ENCODE measurements at places on chromosomes 3 and 15.

GRCh38 chr3:65210026-65210814 lies 522.4 kb upstream of the ADAMTS9 start:
- DNase-seq = no peak

DNA sequence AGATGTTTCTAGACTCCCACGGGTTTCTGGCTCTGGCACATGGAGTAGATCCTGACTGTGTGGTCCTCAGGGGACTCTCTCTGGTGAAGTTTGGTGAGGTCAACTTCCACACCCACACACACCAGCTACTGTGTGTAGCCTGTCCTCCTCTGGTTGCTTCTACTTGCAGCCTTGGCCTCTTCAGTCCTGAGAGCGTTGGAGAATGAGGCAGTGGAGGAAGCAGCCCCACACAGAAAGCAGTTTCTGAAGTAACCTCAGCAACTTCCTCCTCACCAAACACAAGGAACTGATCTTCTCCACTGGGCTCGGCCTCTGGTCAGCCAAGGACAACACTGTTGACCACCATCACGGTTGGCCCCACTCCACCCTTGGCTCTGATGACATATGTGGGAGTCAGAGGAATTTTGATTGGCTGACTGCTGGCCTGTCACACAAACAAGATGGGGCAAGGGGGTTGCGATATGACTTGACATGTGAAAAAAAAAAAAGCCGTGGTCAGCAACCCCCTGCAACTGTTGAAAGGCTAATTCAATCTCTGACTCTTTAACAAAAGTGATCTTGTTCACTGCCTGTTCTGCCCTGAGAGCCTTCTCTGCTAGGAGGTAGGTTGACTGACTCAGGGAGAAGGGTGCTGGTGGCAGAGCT lies 19.6 kb downstream of the CD86 start:
- DNase-seq = peak; percentile 51

GRCh38 chr3:27293939-27294338 lies 75.2 kb downstream of the NEK10 start:
- no peak for DNase-seq

DNA sequence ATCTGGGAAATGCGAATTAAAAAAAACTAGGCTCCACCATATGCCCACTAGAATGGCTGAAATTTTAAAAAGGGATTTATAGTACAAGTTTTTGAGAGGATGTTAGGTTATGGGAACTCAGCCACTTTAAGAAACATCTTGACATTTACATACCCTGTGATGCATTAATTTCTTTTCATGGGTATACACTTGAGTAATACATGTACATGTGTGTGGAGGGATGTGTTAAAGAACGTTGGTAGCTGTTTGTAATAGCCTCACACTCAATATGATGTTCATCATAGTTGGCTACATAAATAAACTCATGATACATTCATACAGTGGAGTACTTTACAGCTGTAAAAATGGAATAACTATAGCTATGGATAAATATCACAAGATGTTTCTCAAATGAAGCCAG lies 40.9 kb downstream of the MEF2A start:
- no peak for DNase-seq

- no peak for DNase-seq
These were observed 329.9 kb upstream of the TBL1XR1 start for GRCh38 chr3:177527182-177527581.

- no peak for DNase-seq
These were observed 3.1 kb downstream of the CHRNB4 start for GRCh38 chr15:78637776-78638435.

DNA sequence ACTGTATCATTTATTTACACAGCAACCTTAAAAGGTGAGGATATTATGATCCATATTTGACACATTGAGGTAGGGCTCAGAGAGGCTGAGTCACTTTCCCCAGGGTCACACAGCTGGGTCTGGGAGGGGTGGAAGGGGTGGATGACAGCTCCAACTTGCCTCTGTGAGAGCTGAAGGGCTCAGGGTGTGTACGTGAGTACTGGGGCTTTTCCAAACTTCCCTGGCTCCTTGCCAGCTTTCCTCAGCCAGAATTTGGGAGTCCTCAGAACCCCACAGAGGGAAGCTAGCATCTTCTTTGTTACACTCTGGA lies 58.3 kb upstream of the SLC6A11 start:
- no peak for DNase-seq

DNA sequence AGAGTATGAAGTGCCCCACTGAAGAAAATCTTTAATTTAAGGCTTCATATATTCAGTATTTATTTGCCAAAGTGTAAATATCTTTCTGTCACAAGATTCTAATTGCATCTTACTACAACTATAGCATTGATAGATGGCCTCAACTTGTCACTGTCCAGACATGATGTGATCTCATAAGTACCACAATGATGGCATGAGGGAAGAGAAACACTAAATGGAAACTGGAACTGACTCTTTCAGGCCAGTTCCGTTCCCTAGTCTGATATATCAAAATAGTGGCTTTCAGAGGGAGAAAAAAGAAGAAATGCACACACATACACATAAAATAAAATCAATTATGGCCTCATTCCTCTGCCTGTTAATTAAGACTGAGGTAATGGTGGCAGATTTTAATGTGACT lies 615.7 kb downstream of the TBL1XR1 start:
- DNase-seq = no peak

DNA sequence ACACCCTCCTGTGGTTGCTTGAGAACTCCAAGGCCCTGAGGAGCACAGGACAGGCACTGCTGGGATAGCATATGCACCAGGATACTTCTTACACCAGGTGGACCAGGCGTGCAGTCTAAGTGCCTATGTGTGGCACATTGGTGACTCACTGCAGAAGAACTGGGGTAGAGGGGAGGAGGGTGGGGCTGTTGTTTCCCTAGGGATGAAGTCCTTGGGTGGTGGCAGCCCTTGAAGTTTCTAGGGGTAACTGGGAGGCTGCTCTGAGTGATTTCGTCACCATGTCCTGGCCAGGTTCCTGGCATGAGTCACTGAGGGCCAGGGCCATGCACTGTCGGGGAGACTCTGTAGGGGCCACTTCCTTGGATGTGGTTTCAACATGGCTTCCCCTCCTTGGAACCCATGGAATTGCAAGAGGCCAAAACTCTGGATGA lies 15.9 kb downstream of the MYZAP start:
- DNase-seq = no peak

- DNase-seq = no peak
These were observed 5.1 kb downstream of the SPTBN5 start for GRCh38 chr15:41888662-41889253.

DNA sequence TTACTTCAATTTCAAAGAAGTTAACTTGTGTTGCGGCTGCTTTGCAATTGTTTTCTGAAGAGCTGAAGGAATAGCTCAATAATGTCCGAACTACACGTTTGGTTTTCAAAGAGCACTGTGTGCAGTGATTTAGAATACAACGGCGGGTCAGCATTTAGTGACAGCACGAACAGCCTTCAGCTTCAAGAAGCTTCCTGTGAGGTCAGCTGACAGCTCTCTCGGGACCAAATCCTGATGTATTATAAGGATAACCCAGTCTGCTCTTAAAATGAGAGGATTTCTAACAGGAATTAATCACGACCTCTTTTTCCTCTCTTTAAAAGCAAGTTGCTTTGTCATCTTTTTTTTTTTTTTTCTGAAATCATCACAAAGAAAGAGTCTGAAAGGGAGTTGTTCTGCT lies 97.9 kb upstream of the UNC13C start:
- DNase-seq = no peak

DNA sequence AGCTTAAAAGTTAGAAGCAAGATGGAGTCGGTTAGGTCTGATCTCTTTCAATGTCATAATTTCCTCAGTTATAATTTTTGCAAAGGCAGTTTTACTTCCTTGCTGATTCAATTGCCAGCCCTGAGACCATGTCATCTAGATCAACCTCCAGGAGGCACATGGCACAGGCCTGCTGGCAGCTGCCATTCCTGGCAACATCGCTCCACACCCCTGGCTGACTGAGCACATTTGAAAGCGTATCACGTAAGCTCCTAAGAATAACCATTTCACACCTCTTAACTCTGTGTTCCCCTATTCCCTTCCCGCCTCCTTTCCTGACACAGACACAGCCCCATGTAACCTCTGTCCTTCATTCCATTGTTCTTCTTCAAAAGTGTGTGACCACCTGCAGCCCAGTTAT lies 313.9 kb upstream of the CTNNB1 start:
- no peak for DNase-seq

- DNase-seq = peak; percentile 88
These were observed 12.4 kb downstream of the TNK2 start for GRCh38 chr3:195895861-195896360.

GRCh38 chr15:58247855-58248842 lies 110.0 kb downstream of the AQP9 start:
- no peak for DNase-seq

DNA sequence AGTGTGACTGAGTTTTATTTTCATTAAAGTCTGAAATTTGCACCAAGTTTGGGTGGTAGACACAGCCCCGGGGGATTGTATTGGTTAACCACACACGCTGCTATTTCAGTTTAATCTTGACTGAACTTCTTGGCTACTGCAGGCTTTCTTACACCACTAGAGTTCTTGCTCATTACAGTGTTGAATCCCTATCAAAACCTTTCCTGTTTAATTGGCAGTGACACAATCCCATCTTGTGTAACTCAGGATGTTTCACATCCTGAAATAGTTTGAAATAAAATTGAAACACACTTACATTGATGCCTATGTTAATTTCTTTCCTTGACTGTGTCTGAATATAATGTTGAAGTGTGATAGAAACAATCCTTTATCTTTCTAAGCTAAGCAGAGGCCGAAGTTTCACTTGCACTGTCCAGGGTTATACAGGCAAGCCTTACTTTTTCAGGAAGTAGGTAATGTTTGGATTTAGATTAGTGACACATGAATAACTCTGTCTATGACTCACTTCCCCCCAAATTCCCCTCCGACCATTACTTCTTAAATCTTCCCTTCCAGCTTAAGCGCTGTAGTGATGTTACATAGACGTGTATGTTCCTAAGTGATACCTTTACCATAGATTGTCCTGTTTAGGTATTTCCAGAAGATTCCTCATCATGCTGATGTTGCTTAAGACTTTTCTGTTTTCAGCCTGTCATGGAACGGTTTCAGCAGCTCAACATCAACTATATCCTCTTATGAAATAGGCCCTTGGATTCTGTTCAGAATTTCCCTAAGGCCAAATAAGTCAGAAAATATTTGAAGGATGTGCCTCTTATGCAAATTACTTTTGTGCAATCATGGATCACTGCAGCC lies 16.8 kb downstream of the ATG7 start:
- peak; percentile 88 for DNase-seq

DNA sequence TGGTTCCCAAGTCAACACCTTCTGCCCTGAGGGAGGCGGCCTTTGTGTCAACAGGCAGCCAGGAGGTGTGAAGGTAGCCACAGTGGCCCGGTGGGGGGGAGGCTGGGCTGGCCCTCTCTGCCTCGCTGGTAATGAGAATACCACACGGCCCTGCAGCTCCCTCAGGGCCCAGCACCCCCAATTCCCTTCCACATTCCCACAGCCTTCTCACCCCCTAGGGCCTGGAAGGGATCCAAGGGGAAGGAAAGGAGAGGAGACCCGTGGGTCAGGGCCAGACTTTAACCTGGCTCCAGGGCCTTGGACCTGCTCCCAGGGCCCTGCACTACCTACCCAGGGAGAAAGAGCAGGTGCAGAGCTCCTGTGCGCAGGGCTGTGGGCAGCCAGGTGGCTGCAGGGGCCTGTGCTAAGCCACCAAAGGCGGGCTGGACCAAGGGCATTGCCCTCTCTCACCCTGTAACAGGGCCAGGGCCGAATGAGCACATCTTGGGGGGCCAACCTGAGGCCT lies 8.7 kb upstream of the MESP2 start:
- no peak for DNase-seq

DNA sequence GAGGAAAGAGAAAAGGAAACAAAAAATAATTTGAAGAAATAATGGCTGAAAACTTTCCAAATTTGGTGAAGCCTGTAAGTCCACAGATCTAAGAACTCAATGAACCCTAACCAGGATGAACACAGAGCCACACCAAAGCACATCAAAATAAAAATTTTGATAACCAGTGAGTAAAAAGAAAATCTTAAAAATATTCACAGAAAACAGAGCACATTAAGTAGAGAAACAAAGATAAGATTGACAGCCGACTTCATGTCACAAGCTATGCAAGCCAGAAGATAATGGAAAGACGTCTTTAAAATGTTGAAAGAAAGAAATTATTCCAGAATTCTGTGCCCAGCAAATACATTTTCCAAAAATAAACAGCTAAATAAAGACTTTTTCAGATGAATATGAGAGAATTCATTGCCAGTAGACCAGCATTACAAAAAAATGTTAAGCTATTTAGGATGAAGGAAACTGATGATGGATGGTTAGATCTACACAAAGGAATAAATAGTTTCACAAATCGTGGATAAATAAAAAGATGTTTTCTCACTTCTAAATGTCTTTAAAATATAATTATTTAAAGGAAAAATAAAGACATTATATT lies 140.2 kb upstream of the SKOR1 start:
- peak; percentile 25 for DNase-seq

DNA sequence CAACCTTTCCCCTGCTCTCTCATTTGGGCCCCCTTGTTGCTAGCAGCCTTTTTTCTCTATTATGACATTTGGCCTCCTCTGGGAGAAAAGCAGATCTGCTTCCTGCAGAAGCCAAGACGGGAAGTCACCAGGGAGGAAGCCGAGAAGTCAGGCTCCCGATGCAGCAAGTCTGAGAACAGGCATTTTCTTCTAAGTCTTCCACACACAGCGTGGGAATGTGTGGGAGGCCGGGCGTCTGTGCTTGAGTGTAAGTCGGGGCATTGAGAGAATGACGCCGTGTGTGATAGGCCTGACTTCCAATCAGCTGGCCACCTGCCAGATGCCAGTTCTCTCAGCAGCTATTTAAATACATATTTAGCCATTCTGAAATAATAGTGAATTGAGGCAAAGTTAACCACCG lies 75.8 kb upstream of the FAM98B start:
- DNase-seq = no peak

GRCh38 chr3:69819282-69819681 lies 80.0 kb downstream of the MITF start:
- DNase-seq = no peak

DNA sequence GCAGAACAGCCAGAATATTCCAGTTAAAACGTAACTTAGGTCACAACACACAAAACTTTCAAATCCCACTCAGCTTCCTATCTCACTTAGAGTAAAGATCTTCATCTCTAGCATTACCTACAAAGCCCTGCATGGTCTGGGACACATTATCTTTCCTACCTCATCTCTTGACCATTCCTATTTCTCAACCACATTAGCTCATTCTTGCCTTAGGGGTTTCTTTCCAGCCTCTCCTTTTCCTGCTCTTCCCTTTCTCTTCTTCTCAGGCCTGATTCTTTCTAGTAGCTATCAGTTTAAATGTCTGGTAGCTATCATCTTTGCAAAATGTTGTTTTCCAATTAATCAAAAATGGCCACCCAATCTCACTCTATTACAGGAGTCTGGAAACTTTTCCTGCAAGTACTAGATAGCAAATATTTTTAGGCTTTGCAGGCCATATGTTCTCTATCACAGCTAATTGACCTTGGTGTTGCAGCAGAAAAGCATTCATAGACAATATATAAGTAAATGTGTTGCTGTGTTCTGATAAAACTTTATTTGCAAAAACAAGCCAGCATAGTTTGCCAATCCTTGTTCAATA lies 15.1 kb upstream of the CBLB start:
- no peak for DNase-seq

DNA sequence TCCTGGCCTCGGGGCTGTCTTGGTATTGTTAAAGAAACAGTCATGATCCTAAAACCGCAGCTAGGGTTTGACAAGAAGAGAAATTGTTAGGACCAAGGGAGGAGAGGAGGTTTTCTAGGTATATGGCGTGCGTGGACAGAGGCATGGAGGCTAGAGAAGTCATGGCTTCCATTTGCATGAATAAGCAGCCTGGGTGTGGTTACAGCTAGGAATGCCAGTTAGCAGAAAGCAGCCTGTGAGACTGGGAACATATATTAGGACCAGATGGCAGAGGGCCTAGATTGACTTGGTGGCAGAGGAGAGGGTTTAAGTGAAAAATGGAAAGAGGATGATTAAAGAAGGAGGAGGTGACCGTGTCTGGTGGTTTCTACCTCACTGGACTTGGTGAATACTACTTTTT lies 573.6 kb upstream of the ARRDC4 start:
- DNase-seq = no peak
